ENCODE measurements at places on chromosomes 5 and 9.

GRCh38 chr9:69149321-69149807 lies 24.7 kb upstream of the TJP2 start:
- DNase-seq = no peak

GRCh38 chr9:102875687-102876086 lies 119.4 kb upstream of the CYLC2 start:
- DNase-seq = no peak

- no peak for DNase-seq
Measured at GRCh38 chr5:33161421-33161820, 279.3 kb upstream of the TARS1 start.

DNA sequence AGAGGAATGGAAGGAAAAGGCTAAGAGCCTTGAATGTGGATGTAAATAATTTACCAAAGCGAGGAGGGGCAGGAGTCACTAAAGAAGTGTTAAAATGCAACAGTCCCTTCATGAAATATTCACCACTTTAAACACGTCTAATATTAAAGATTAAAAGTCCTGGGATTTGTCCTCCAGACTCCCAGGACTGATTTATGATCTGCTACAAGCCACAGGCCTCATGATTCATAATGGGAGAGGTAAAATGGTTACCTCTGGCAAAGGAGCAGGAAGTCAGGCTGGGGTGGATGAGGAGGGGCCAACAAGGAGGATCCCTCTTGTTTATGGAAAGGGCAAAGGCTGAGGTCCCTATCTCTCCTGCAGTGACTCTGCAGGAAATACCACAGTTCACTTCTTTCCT lies 292.4 kb downstream of the TRIM32 start:
- no peak for DNase-seq

DNA sequence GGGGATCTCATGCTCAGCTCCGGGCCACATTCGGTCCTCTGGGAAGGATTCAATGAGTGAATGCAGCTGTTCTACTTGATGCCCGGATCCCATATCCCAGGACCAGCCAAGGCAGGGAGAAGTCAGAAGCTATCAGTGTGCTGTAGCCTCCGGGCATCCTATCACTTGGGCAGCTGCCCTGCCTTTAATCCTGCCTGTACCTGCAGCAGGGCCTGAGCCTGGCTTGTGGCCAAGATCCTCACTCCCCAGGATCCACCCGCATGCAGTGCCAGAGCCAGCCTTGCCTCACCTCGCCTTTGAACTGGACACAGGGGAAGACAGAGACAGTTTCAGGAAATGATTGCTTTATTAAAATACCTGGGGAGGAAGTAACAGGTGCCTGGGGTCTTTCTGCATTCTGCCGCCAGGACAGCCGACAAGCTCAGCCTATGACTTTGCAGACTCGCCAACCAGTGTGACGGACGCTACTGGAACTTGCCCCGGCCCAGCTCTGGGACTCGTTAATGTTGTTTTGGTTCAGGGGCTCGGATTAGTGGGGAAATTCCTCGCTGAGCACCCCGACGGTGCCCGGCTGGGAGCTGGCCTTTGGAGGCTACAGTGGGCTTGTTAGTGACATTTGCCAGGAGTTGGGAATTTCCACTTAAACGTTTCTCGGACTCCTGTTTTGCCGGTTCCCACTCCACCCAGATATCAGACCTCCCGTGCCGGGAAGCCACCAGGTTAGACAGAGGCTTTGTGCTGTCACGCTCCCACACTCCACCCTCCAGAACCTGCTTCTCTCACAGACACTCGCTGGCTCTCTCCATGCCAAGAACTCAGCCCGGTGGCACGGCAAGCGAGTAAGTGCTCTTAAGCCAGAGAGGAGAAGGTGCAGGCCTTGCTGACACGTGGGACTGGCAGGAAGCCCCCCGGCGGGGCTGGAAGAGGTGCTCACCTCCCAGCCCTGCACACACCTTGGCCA lies 721 bp downstream of the PTGES start:
- no peak for DNase-seq

GRCh38 chr5:136337788-136338187 lies 27.6 kb downstream of the TRPC7 start:
- DNase-seq = no peak

- DNase-seq = no peak
Measured at GRCh38 chr5:10894445-10895054, 133.5 kb upstream of the DAP start.

GRCh38 chr5:112848116-112848811 lies 12.8 kb upstream of the SRP19 start:
- no peak for DNase-seq

GRCh38 chr5:98905857-98906688 lies 22.7 kb downstream of the CHD1 start:
- no peak for DNase-seq

- no peak for DNase-seq
Measured at GRCh38 chr5:68261569-68262065, 46.1 kb downstream of the PIK3R1 start.

Measured in T-cell (primary cell).